ENCODE measurements at places on chromosomes 3 and 15. TPM values are rescaled to one million over a fixed set of nuclear protein-coding genes. Genes with fewer than 3 reads are reported as not detected.

Gene SAXO2
- 1.3 TPM for total RNA-seq

Gene KLHL6
- 34.1 TPM for total RNA-seq

Gene RYR3
- not detected for total RNA-seq

DNA sequence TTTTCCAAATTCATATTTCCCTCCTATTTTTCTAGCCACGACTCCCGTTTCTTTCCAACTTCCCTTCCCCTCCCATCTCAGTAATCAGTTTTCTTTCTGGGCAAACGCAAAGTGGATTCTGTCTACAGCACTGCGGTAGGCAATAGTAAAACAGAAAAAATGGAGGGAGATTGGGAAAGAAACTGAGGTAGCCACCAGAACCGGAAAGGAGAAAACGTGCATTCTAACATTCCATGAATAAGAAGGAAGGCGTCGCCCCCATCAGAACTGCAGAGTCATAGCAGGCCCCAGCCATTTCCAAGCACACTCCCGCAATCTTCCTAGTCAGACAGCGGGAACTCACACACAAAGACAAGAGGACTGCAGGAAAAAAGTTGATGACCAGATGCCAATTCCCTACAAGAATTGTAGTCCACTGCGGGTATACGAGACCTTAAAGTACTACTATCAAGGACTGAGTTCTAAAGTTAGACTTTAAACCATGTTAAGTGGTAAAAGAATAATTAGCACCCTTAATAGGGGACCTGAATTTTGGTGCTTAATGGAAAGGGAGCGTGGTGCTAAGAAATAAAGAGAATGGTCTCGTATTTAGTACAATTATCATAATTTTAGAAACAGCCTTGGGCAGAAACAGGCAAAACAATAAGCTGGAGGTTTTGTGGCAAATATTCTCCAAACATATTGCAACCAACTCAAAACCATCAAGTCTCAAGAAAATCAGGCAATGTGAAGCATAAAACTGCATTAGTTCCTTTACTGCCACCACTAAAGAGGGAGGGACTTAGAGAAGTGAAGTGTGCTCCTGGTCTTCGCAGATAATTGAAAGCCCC, 1.4 kb downstream of the PFN2 start:
- H3K27me3 ChIP-seq: peaks cover 39% of the 10 kb centered on the region
- H3K4me3 ChIP-seq: peak overlapping the region; percentile 78
- DNase-seq: no peak
- no peak overlapping the region for H3K27ac ChIP-seq
- H3K4me1 ChIP-seq: peaks cover 13% of the 10 kb centered on the region

DNA sequence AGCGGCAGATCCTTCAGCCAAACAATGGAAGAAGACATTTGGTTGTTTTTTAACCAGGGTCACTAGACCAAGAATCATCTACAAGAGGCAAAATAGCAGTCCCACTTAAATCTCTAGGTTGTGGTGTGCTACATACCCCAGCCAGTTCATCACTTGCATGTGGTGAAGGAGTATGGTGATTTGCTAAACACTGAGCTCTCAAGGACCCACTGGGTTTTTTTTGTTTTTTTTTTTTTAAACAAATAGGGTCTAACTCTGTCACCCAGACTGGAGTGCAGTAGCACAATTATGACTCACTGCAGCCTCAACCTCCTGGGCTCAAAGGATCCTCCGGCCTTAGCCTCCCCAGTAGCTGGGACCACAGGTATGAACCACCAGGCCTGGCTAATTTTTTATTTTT, 508.0 kb downstream of the FOXP1 start:
- H3K36me3 ChIP-seq: peaks cover 14% of the 10 kb centered on the region
- H3K4me1 ChIP-seq: peaks cover 65% of the 10 kb centered on the region
- no peak overlapping the region for H3K27ac ChIP-seq
- no peak overlapping the region for H3K4me3 ChIP-seq

DNA sequence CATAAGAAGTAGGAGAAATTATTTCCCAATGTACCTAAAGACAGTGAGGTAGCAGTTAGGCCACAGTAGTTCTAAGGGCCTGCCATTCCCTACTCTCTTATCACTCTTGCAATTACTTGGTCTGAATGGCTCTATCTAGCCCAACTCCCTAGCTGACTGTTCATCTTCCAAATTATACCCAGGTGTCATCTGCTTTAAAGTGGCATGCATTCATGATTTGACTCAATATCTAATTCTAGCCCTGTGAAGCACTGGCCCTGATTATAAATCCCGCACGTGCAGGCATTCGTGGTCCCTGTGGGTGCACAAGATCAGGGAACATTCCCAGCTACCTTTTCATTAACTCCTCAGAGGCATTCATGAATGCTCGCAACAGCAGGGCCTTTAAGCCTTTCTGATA, 43.1 kb upstream of the ZNF774 start:
- H3K36me3 ChIP-seq: no peaks in the 10 kb centered on the region
- peaks cover 23% of the 10 kb centered on the region for H3K27me3 ChIP-seq
- no peak overlapping the region for H3K27ac ChIP-seq
- DNase-seq: no peak
- no peak overlapping the region for H3K4me3 ChIP-seq

DNA sequence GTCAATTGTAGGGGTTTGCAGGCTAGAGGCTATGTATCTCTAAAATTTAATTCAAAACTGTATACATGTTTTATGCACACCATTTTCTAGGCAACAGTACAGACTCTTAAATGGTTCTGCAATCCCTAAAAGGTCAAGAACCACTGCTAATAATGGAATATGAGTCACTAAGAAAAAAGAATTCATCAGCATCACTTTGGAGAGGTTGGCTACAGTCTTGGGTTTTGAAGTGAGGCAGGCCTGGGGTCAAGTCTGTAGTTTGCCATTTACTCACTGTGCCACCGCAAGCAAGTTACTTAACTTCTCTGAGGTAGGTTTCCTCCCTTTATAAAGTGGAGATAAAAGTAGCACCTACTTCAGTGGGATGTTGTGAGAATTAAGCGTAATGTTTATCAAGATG, 33.7 kb downstream of the THRB start:
- no peaks in the 10 kb centered on the region for H3K4me1 ChIP-seq
- H3K4me3 ChIP-seq: no peak overlapping the region
- DNase-seq: no peak
- no peak overlapping the region for H3K27ac ChIP-seq
- no peaks in the 10 kb centered on the region for H3K36me3 ChIP-seq
- no peaks in the 10 kb centered on the region for H3K27me3 ChIP-seq

- DNase-seq: no peak
- no peaks in the 10 kb centered on the region for H3K27me3 ChIP-seq
- H3K4me3 ChIP-seq: no peak overlapping the region
- peaks cover 1% of the 10 kb centered on the region for H3K36me3 ChIP-seq
Observed at GRCh38 chr3:43413676-43414368, 127.5 kb downstream of the SNRK start.

DNA sequence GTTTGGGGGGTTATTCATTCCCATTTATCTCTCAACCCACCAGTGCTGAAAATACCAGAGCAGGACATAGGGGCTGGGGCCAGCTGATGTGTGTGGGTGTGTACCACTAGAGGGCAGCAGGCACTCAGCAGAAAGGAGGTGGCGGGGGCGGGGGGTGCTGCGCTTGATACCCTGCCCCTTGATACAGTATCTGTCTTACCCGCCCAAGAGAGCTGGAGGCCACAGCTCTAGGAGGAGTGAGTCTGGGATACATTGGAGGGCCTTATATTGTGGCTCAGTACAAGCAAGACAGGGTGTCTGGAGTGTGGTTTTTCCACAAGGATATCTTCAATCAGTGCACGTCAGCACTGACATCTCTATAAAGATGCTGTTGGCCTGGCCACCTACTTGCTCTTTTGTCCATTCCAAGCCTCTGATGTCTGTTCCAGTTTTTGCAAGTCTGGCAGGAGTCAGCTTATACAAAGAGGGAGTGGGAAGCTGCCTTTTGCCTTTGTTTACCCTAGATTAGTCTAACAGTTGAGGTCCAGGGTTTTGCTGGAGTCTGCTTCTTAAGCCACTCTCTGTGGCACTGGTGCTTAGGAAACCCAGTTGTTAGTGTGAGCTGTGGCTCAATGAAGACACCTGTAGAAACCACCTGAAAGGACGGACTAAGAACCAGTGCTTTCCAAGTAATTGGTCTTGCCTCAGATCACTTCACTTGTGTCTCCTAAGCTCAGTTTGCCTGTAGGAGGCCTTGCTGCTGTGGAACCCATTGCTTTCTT, 1.5 kb upstream of the RBM15B start:
- H3K36me3 ChIP-seq: peaks cover 25% of the 10 kb centered on the region
- peaks cover 42% of the 10 kb centered on the region for H3K4me1 ChIP-seq

- H3K36me3 ChIP-seq: peaks cover 2% of the 10 kb centered on the region
- H3K4me1 ChIP-seq: no peaks in the 10 kb centered on the region
- no peak overlapping the region for H3K27ac ChIP-seq
Observed at GRCh38 chr3:41700155-41700554, 261.7 kb downstream of the ULK4 start.

GRCh38 chr3:13206799-13207577, 133.8 kb upstream of the IQSEC1 start:
- peaks cover 41% of the 10 kb centered on the region for H3K27me3 ChIP-seq
- H3K27ac ChIP-seq: no peak overlapping the region
- H3K36me3 ChIP-seq: no peaks in the 10 kb centered on the region

All from activated naive CD8-positive, alpha-beta T cell treated with anti-CD3 and anti-CD28 coated beads, Interleukin-2, amount 10 ng/mL, durations not matched to agents 7 days and 5 days (primary cell).